ENCODE measurements at places on chromosomes 5 and 9. TPM values are rescaled to one million over a fixed set of nuclear protein-coding genes. Genes with fewer than 3 reads are reported as not detected.

GRCh38 chr5:17289681-17290539 lies 72.5 kb downstream of the BASP1 start:
- DNase-seq, result no peak

- no peak for DNase-seq
Measured at GRCh38 chr5:157562111-157562581, 13.4 kb downstream of the ADAM19 start.

FAM174A gene
- total RNA-seq, result 8.6 TPM

THBS4 gene
- 1.5 TPM for total RNA-seq

- DNase-seq, result no peak
Measured at GRCh38 chr9:21558615-21559401, 76.7 kb upstream of the IFNE start.

GPR150 gene
- total RNA-seq, result not detected

GRCh38 chr5:135915466-135916001 lies 19.9 kb upstream of the IL9 start:
- DNase-seq, result no peak

- no peak for DNase-seq
Measured at GRCh38 chr9:127801955-127802575, 617 bp upstream of the FPGS start.

DNA sequence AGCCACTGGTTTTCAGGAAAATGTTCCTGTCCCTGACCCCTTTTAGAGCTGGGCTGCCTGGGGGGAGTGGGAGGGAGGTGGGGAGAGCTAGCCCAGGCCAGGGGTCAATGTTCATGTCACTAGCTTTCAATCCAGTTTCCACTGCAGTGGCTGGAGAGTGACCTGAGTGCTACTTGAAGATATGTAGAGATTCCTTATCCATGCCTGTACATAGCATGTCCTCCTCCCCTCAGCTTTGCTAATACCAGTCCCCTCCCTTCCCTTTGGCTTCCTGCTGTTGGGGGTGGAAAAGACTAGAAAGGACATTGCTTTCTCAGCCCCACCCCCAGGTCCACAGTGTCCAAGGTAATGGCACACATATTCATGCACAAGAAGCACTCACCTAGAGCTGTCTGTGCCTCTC lies 7.8 kb downstream of the DNAJB5 start:
- no peak for DNase-seq

GRCh38 chr9:121268851-121269641 lies 1.1 kb downstream of the GSN start:
- DNase-seq, result no peak

LHX3 gene
- total RNA-seq, result not detected

PPWD1 gene
- total RNA-seq, result 25.5 TPM

GRCh38 chr5:150989695-150990094 lies 30.7 kb upstream of the GPX3 start:
- DNase-seq, result no peak

HRCT1 gene
- total RNA-seq, result 0.32 TPM

All from HCT116 (cell line).